Activated CD4-positive, alpha-beta T cell treated with anti-CD3 and anti-CD28 coated beads for 36 hours (primary cell): ENCODE measurements at places on chromosomes 5 and 9. TPM values are rescaled to one million over a fixed set of nuclear protein-coding genes. Genes with fewer than 3 reads are reported as not detected.

DNA sequence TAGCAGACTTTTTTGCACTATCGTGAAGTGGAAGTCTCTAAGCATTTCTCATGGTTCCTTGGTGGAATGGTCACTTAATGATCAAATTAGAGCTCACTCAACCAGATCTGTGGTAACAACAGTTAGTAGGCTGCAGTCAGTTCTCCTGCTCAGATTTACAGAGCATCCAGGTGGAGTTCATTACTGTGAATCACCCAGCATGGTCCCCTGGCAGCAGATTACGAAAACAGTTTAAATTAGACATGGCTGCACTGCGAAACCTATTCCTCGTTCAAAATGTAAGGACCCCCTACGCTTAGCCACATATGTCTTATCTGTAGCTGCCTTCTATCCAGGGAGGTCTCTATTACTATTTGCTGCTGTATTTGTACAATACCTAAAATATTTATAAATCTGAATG, 823.6 kb upstream of the ARRDC3 start:
- no peak for DNase-seq

- peak; percentile 68 for DNase-seq
Measured at GRCh38 chr9:14428781-14429230, 114.9 kb upstream of the NFIB start.

DNA sequence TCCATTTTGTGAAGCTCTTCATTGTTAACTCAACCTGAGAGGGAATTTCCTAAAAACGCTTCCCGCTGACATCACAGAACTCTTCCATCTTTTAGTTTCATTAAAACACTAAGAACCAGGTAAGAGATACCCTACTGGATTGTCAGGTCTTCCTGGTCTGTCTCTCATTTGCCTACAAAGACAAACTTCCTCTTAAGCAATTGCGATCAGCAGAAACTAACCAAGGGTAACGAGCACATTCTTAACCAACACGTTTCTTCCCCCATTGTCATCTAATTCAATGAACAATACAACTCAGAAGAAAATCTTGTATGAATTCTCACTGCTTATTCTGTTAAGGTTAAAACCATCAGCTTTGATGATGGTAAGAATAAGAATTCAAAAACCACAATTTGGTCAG, 6.6 kb downstream of the FBXW11 start:
- no peak for DNase-seq

Gene FAXDC2
- total RNA-seq = not detected

Gene AQP7
- not detected for total RNA-seq

- no peak for DNase-seq
Measured at GRCh38 chr5:179319741-179320281, 25.4 kb downstream of the ADAMTS2 start.

GRCh38 chr5:146307796-146308195, 30.8 kb upstream of the POU4F3 start:
- no peak for DNase-seq

DNA sequence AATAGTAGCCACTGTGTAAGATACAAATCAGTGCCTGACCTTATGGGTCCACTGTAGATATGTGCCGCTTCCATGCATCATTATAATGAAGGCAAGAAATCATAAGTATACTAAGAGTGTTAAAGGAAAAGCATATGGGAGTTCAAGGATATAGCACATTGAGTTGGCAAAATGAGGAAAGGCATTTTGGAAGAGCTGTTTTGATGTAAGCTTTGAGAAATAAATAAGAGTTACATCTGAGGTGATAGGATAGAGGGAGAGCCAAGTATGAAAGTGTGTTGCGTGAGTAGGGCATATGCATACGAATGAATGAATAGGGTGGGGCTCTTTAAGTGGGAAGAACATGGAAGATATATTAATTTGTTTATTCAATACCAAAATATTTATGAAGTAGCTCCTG, 101.0 kb upstream of the DMAC1 start:
- no peak for DNase-seq

GRCh38 chr9:108271236-108271635, 584.5 kb downstream of the ACTL7B start:
- DNase-seq = no peak

DNA sequence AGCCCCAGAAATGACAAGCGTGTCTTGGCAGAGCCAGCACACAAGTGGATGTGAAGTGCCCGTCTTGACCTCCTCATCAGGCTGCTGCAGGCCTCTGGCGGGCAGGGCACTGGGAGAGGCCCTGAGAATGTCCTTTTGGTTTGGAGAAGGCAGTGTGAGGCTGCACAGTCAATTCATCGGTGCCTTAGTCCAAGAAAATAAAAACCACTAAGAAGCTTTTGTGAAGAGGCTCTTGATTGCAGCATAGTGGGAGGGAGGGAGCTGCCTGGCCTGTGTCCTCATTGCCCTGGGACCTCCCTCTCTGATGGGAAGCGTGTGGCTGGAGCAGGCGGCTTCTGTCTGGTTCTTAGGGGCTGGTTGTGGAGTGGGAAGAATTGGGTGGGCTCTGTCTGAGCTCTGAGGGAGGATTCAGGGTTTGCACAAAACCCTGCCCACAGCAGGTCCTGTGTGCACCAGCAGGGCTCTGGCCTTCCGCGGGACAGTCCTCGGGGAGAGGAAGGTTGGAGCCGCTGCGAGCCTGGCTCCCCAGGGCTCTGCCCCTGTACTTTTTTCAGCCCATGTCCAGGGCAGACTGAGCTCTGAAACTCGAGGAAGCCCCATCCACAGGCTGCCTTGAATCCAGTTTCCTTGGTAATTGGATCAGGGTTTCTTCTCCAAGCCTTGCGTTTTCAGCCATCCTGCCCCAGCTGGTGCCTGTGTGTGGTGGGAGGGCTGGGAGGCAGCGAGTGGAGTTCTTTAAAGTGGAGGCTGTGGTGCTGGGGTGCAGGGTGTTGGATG, 1.1 kb downstream of the HRCT1 start:
- no peak for DNase-seq

GRCh38 chr9:3867196-3867595, 341.4 kb upstream of the RFX3 start:
- DNase-seq = no peak

DNA sequence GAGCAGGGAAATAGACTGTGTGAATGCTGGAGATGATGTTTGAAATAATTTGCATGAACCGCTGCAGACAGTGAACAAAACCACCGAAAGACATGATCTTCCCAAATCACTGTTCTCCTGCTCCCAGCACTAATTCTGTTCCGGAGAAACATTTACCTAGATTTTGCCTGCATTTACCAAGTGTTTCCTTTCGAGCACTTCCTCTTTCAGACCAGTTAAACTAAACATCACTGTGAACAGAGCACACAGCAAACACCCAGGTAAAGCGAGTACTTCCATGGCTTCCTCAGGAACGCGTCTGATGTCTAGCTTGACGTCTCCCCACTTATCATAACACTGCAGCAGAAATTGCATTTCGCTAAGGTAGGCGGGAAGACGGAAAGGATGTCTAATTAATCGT, 45.1 kb upstream of the PTCH1 start:
- no peak for DNase-seq

- DNase-seq = no peak
Measured at GRCh38 chr5:172561151-172561550, 79.9 kb upstream of the NEURL1B start.

DNA sequence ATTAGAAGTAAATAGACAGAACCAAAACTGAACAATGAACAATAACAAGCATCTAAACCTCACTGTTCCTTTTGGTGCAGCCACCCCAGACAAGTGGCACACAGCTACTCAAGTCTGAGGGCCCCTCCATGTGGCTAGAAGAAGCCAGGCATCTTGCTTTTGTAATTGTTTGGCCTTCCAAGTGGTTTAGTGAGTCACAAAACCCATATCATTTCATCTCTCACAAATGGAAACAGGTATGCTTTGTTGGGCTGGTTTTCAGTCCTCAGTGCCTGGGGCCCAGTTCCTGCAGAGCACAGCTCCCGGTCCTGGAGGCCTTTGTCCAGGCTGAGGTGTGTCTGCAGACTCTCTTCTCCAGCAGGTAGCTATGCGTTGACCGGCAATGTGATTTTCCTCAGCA, 16.7 kb downstream of the PRLR start:
- peak; percentile 41 for DNase-seq

DNA sequence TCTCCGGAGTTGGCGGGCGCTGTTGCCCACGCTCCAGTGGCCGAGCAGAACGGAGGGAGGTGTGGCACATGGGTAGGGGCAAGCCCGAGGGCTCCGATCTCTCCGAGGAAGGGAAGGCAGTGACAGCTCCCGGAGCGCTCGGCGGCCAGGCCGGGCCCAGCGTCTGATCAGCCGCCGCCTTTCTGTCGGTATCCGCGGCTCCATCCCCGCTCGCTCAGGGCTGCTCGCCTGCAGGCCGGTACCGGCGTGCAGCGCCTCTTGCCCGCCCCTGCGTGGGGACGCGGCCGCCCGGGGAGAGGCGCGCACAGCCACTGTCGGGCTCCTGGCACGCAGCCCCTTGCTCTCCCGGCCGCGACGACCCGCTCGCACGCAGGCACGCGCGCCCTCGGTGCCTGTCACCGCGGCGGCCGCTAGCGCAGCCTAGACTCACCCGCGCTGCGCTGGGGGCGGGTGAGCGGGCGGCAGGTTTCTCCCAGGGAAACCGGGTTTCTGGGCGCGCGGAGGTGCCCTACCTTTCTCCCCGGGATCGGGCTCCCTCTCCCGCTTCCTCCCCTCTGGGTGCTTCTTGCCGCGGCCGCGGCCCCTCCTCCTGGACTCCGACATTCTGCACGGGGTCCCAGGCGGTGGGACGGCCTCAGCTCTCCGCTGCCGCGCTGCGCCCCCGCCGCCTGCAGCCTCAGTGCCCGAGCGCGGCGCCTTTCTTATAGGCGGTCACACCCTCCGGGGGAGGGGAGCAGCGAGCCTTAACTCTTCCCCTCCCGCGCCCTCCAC, 108.4 kb downstream of the PSD2 start:
- DNase-seq = peak; percentile 37

DNA sequence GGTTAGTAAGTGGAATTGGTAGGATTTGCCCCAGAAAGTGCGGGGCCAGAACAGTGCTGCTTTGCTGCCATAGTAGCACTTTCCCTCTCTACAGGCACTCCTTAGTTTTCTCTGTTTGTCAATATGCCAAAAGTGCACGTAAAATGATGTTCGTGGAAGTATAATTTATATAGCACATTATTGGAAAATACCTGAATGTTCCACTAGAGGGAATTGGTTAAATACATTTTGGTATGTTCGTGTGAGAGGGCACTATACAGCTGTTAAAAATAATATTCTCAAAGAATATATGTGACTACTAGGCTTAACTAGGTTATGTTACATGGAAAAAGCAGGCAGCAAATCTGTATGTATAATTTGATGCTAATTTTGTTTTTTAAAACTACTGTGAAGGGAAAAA, 184.0 kb upstream of the GDNF start:
- DNase-seq = no peak

Gene RNF208
- 8.9 TPM for total RNA-seq

- DNase-seq = no peak
Measured at GRCh38 chr9:127885508-127886281, 8.2 kb upstream of the AK1 start.

Gene GABRA1
- total RNA-seq = not detected

Gene DCANP1
- not detected for total RNA-seq

- no peak for DNase-seq
Measured at GRCh38 chr9:27108981-27109541, at the start of gene TEK. Gene TEK (plus strand): TSS chr9:27109225. CDS start chr9:27109591, 366 bp downstream.

DNA sequence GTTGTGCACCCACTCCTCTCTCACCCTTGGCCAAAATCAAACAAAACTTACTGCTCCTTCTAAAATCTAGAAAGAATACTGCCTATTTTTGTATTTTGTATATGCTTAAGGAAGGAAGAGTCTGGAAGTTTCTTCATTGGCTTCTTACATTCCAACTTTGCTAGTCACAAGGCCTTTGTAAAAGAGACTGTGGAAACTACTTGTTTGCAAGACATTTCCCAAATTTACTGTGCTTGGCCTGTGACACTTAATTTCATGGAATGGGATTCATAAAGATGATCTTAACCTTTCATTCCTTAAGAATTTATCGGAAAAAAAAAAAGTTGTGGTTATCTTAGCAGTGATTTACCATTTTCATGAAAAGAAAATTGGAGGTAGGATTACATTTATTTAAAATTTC, 208.9 kb downstream of the VPS13A start:
- no peak for DNase-seq

GRCh38 chr5:22572941-22573340, 280.2 kb downstream of the CDH12 start:
- no peak for DNase-seq

DNA sequence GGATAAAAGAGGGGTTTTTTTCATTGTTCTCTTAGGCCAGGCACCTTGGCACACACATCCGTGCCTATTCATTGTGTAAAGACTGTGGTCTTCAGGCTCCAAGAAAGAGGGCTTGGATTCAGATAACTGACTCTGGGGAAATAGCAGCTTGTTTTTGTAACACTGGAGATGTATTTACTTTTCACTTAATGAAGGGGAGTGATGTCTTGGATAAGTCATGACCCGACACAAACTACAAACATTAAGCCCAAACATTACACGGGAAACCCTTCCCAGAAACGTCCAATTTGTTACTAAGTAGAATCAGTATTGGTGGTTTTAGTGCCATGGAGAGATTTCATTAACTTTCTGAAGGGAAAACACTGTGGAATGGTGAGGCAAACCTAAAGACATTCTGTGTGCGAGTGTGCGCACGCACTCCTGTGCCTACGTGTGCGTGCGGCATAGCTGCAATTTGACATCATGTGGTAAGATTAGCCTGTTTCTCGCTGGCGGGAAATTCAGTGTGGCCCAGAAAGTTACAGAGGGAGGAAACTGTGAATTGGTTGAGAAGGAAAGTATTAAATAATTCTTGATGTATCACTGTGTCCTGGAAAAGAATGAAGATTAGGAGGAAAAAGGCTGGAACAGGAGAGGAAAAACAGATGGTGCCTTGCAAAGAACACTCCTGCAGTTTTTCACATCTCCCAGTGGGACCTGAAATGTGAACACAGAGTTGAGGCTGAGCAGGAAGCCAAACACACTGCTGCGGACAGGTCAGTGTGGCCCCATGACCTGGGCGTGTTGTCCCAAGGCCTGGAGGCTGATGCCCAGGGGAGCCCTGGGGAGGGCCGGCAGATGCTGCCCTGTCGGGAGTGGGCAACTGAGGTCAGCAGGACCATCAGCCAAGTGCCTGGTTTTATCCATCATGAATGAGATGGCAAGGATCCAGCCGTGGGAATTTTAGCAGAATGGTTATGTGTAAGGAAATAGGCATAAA, 108.5 kb downstream of the GAS1 start:
- DNase-seq = no peak

DNA sequence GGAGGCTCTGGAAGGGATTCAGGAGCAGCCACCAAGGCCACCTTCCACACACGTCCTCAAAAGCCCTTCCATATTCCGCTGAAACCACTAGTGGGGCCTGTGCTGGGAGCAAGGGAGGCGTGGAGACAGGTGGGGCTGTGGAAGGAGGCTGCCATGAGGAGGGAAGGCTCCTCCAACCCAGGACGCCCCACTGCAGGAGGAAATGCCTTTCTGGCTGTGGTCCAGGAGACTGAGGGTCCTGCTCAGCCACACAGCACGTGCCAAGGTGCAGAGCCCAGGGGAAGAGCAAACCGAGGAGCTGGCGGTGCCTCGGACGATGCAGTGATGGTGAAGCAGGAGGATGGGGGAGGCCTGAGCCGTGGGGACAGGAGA, 49.5 kb downstream of the ADAMTS2 start:
- no peak for DNase-seq
